Stimulated activated CD8-positive, alpha-beta memory T cell treated with anti-CD3 and anti-CD28 coated beads, Interleukin-4, amount 100 ng/mL, for 4 hours (primary cell): ENCODE measurements at places on chromosomes 12 and 14.

GRCh38 chr12:53049571-53050318 is at the start of gene TNS2:
TNS2 (plus strand) TSS chr12:53050065; CDS start chr12:53050186, 121 bp downstream.
- DNase-seq, result no peak

DNA sequence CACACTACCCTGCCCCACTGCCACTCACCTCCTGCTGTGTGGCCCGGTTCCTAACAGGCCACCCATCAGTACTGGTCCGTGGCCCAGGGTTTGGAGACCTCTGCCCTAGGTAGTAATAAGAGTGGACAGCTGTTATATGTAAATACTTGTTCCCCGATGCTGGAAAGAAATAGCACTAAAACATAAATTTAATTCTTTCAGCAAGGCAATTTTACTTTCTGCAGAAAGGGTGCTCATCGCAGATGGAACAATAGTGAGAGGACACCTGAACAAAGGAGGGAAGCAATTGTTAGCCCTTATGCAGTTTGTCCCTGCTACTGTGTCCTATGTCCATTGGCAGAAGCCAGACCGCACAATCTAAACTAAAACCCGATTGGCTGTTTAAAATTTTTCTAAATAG is 5.9 kb upstream of the CYP46A1 start:
- no peak for DNase-seq

GRCh38 chr12:3680919-3681594 is 71.9 kb downstream of the CRACR2A start:
- DNase-seq, result no peak

DNA sequence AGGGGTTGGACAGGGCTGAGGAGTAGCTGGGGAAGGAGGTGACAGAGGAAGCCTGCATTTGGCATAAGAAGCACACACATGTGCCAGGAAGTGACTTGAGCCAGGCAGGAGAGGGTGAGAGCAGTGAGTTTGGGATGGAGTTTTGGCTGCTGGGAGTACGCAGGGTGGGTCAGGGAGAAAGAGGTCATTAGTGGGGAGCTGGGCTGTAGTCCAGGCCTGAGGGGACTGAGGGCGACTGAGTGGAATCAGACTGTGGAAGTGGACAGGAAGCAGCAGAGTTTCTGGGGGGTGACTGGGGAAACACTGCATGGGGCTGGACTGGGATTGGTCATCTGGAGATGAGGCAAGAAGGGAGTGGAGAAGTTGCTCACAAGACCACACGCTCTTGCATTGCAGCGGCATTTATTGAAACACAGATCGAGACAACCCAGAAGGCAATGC is 7.6 kb downstream of the KRT85 start:
- DNase-seq, result no peak

GRCh38 chr14:71527838-71528237 is 404.4 kb upstream of the RGS6 start:
- no peak for DNase-seq

DNA sequence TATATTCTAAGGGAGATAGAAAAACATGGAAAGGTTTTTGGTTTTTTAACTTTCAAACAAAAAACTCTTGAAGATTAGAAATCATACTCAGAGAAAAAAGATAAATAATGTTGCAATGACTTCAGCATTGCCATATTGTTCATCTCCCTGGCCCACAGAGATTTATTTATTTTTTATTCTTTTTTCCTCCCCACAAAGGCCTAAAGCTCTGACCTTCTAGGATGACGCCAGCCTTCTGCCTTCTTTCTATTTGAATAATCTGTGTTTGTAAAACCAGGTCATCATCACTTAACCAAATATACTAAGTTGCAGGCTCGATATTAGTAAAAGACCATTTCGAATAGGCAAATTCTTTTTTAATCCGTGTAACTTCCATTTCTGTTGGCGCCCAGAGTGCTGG is 4.4 kb upstream of the DCP1B start:
- DNase-seq, result no peak

GRCh38 chr14:77141214-77142004 is at the start of gene ZDHHC22:
ZDHHC22 (minus strand) TSS chr14:77141791; CDS start chr14:77139738, 2,053 bp downstream.
- DNase-seq, result no peak

DNA sequence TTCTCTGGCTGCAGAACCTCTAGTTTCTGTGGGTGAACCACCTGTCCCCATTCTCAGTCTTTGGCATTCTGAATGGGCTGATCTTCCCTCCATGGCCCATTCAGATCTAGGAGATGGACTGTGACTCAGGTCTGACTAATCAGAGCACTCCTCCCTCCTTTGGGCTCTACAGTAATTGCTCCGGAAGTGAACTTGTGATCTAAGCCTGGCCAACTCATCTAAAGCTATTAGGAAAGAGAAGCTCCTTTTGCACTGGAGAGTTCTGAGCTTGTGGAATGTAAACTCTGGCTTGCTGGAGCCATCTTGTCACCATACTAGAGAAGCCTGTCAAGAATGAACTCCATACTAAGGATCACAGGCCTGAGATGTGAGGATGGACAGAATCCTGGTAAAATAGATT is 168.2 kb downstream of the SUDS3 start:
- no peak for DNase-seq

DNA sequence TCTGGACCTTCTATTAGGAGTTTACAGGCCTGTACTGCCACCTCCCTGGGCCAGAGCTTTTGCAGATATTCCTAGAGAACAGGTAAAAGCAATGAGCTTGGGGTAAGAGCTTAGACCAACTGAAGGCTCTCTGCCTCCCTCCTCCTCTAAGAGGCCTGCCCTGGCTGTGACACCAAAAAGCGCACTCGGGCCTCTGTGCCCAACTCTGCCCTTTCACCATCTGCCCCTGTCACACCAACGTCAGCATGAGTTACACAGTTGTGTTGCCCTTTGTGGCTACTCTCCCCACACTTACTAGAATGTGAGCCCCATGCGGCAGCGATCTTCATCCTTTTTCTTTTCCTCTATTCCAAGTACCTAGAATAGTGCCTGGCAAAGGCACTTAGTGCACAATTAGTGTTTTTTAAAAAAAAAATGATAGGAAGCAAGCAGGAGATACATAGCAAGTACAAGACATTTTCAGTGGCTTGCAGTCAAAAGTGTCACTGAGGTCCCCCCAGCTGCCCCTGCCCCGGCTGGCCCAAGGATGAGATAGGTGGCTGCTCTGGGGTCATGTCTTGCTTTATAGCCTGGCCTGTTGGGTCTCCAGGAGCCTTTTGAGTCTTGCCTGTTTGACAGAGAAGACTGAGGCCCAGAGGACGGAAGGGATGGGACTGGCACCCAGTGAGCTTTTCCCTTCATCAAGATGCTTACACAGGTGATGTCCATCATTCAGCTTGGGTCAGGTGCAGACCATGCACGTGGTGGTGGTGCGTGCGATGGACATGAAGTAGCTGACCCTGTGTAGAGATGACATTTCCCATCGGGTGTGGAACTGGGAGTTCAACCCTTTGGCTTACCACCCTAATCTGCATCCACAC is 12.5 kb downstream of the CKB start:
- DNase-seq, result no peak

GRCh38 chr14:102902523-102903247 is 19.8 kb upstream of the AMN start:
- DNase-seq, result no peak
